Stimulated activated CD8-positive, alpha-beta memory T cell treated with anti-CD3 and anti-CD28 coated beads, Interleukin-2, amount 100 ng/mL, for 1 hour (primary cell): ENCODE measurements at places on chromosomes 11 and 22.

DNA sequence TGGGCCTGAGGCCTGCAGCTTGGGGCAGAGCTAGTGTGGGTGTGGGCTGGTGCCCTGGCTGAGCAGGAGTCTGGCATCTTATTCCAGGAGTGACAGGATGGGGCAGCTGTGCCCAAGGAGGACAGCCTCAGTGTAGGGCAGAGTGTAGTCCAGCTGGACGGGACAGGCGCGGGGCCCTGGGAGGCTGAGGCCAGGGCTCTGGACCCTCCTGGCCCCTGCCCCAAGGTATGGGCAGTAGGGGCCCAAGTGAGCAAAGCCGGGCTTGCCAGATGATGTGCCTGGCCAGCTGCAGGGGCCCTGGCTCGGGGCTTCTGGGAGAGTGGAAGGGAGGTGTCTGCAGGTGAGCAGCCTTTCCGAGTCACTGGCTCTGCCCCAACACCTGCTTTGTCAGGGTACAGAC is 1190.9 kb downstream of the BRD1 start:
- DNase-seq: no peak

GRCh38 chr11:36216061-36216615 is 73.1 kb downstream of the COMMD9 start:
- no peak for DNase-seq

DNA sequence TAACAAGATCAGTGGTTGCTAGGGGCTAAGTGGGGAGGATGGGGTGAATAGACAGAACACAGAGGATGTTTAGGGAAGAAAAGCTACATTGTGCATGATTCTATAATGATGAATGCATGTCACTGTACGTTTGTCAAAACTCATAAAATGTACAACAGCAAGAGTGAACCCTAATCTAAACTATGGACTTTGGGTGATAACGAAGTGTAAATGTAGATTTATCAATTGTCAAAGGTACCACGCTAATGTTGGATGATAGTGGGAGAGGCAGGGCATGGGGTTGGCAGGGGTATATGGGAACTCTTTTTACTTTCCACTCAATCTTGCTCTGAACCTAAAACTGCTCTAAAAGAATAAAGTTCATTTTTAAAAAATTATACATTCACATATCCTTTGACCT is 21.3 kb upstream of the SLC5A1 start:
- no peak for DNase-seq

DNA sequence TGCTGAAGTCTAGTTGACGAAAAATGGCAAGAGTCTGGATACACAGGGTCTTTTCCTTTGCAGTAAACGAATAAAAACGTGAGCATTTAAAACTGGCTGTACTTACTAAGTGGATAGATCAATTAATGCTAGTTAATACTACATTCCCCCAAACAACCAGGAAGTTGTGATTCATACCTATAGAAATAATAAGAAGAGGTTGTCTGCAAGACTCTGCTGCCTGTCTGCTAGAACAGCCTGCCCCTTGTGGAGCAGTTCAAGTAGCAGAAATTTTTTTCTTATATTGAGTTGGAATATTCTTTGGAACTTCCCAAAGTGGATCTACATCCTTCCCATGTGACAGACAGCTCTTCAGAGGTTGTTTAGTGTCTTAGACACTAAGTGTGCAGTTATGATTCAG is 86.8 kb downstream of the TEAD1 start:
- no peak for DNase-seq

DNA sequence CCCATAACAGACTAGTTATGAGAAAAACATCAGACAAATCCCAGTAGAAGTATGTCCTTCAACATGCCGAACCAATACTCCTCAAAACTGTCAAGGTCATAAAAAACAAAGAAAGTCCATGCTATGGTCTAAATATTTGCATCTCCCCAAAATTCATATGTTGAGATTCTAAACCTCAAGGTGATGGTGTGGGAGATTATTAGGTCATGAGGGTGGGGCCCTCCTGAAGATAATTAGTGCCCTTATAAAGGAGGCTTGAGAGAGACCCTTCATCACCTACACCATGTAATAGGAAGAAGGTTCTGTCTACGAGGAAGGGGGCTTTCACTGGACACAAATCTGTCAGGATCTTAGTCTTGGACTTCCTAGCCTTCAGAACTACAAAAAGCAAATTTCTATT is 118.6 kb upstream of the GUCY1A2 start:
- DNase-seq: no peak

DNA sequence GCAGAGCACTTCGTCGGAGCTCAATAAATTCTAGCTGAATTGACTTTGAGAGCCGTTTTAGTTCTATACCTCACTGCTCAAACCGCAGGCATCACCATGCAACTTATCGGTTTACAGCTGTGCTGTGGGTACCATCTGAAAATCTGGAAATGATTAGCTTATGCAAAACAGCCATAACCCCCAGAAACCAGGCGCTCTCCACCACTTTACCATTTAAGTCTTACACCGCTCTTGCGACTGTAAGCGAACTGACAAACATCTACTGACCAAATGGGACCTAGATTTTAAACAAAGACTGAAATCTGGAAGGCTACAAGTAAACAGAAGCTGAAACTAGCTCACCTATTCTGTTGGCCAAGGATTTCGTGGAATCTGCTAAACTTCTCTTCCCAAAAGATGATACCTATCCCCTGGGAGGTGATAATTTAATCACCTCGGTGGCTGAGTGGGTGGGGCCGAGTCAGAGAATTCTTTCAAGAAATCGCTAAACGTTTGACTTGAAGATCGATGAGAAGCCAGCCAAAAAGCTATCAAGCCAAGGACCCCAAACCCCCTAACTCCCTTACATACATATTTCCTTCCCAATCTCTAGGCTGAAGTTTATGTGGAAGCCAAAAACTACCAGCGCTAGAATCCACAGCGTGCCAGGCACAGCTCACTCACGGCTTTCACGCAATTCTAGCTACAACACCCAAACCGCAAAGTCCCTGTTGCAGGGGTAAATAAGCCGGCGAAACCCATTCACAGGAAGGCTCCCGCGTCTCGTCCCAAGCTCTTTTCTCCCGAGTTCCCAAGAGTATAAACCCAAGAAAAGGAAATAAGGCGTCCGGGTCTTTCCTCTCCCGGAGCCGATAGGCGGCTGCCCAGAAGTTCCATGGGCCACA is 644 bp downstream of the SPTY2D1 start:
- DNase-seq: no peak

GRCh38 chr11:65115361-65116082 is 2.0 kb downstream of the ZNHIT2 start:
- DNase-seq: no peak

DNA sequence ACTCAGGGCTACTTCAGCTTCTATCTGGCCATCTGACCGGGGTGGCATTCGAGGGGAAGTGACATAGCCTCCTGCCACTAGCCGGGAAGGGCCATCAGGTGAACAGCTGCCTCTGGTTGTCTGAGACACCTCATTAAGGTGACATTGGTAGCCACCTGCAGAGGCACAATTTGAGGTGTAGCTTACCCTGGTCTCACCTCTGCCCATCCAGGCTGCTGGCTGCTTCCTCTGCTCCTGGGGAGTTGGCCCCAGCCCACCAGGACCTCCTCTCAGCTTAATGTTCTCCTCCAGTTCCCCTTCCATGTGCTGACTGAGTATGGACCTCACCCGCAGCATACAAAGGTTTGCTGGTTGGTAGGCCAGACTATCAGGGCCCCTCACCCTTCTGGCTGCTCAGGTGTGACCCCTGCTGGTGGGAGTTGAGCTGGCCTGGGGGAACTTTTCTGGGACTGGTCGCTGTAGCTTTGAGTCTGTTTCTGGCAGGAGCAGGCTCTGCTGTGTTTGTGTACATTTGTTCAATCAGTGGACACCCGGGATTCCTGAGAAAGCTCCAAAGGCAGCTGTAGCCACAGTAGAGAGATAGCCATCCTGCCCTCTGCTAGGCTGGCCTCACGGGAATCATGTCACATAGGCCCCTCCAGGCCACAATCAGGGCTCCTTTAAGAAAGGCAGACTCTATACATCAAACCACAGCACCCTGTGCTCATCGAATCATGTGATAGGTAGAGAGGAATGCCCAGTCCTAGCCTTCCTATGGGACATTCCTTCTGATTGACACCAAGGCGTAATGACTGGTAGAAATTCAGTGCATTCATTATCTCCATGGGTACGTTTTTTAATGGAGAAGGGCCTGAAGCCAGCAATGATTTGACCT is 295.1 kb upstream of the PLET1 start:
- peak; percentile 19 for DNase-seq

- no peak for DNase-seq
Measured at GRCh38 chr22:22896601-22897000, 9.0 kb downstream of the IGLL5 start.

DNA sequence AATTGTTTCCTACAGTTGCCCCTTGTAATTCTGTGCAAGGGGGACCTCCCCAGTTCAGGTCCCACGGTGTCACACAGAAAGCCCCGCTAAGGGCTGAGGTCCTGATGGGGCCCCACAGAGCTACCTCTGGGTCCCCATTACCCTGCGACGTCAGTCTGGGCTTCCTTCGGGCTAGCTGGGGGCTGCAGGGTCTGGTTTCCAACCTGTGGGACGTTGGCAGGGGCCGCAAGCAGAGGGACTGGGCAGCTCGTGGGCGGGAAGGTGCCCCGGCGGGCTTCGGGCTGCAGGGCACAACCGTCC is 698 bp downstream of the SLC37A4 start:
- no peak for DNase-seq

DNA sequence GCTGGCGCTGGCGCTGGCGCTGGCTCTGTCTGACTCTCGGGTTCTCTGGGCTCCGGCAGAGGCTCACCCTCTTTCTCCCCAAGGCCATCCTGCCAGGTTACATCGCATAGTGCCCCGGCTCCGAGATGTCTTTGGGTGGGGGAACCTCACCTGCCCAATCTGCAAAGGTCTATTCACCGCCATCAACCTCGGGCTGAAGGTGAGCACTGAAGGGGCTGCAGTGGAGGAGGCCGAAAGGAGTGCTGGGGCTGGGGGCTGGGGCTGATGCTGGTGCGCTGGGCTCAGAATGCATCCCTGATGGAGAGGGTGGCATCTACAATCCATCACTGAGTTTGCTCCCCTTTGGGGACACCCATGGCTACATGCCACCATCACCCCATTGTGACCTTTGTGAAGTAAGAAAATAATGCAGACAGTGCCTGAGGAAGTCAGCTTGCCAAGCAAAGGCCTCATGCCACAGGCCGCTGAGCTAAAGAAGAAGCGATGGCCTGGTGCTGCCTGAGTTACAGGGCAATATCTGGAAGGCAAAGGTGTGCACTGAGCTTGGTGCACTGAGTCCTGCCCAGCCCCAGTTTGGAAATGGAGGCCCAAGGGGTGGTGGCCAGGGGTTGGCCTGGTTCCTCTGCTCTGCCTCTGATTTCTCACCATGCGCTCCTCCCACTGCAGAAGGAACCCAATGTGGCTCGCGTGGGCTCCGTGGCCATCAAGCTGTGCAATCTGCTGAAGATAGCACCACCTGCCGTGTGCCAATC is 620 bp downstream of the SMPD1 start:
- no peak for DNase-seq

DNA sequence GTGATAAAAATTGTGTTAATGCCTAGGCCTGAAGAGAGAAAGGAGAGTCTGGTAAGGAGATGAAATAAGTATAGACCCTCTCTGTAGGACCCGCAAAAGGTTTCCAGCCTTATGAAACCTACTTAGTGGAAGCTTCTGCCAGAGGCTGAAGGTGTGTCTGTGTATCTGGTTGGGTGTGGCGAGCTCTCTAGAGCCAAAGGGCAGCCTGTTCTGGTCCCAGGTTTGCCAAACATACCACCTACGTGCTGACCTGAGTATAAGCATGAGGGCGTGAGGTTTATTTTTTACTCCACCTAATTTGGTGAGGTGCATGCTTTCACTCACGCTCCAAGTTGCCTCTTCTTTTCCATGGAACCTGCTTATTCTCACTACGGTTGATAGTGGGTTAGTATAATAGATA is 5.6 kb downstream of the CSTPP1 start:
- no peak for DNase-seq

DNA sequence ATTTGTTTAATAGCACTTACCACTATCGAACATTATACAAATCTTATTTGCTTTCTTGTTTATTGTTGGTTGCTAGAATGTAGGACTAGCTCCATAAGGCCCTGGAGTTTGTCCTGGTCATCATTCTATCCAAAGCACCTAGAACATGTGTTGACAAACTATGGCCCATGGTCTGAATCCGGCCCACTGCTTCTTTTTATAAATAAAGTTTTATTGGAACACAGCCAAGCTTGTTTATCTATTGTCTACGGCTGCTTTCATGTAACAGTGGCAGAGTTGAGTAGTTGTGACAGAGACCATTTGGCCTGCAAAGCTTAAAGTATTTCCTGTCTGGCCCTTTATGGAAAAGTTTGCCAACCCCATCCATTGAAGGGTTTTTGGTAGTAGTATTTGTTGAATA is 38.8 kb downstream of the ATXN10 start:
- no peak for DNase-seq

DNA sequence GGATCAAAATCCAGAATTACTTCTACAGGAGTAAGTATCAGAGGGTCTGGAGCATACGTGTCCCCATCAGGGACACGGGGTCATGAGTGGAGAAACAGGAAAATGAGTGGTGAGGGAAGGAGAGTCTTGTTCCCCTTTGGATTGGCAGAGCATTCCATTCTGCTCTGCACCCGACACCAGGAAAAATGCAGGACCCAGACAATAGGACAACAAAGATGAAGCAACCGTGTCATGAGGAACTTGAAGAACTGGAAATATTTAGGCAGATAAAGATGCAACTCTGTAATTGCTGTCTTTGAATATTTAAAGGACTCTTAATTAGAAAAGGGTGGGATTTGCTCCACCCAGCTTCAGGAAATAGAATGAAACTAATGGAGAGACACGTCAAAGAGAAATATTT is 89.0 kb upstream of the BLID start:
- no peak for DNase-seq

DNA sequence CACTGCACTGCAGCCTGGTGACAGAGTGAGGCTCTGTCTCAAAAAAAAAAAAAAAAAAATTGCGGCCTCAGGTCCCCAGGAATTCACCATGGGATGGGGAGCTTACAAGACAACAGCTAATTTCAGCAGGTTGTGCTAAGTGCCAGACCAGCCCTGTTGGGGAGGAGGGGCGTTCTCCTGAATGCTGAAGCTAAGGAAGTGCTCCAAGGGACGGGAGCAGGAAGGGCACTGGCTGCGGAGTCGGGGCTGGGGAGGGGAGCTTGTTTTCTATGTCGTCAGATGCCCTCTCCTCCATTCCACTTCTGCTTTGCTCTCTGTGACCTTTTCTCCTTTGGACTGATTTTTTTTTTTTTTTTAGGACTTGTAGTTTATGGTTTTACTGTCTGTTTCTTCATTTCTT is 4.5 kb downstream of the ADAMTS15 start:
- no peak for DNase-seq

- DNase-seq: no peak
Measured at GRCh38 chr11:130636722-130637464, 188.4 kb downstream of the ADAMTS15 start.

- DNase-seq: no peak
Measured at GRCh38 chr11:122137078-122137793, 21.2 kb upstream of the BLID start.
